ENCODE measurements at places on chromosomes 4 and X.

GRCh38 chrX:130418066-130418465 lies 16.3 kb downstream of the RBMX2 start:
- no peak for DNase-seq

DNA sequence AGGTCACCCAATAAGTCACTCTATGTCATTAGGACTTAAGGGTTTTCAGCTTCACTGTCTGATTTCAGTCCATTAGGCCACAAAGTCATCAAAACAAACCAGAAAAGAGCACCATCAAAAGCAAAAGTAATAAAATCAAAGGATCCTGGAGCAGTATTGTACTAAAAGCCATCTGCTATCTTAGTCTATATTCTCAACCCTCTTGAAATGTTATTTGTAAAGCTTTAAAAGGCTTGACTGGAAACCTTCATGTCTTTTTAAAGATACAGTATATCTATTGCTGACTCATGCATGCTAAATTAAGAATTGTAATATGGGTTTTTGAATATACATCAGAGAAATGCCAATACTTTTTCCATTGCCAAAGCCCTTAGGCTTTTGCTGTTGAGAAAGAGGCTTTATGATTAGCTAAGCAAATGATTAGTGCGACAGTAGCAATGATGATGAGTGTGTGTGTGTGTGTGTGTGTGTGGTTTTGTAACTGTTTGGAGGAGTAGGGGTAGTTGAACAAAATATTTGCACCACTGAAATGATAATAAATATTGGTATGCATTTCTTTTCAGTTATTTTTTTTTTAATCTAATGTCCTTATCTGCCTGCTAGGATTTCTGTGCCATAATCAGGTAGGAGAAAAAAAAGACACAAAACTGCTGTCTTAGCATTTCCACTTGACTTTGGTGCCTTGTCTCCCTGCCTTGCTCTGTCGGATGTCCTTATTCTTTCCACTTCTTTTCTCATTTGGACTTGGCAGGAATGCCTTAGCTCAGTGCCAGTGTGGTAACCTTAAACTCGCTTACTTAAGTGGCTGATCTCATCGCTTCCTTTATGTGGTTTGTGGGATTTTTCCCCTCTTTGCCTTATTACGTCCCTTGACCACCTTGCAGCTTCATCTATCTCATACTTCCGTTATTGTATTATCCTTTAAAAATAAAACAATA lies 119.7 kb downstream of the PCDH7 start:
- DNase-seq = no peak

DNA sequence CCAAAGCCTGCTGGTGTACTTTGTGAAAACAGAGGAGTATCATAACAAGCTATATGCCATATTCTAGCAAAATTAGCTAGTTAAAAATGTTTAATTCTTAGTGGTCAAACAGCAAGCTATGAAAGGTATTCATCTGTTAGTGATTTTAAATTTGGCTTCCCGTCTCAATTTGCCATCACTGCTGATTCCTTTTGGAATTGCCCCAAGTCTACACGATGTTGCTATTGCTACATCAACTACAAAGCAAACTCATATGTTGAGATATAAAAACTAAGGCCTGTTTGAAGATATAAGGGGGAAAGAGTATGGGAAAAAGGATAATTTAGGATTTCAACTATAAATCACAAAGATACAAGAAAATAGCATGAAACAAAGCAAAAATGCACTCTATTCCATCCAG lies 146.1 kb downstream of the COL25A1 start:
- no peak for DNase-seq

DNA sequence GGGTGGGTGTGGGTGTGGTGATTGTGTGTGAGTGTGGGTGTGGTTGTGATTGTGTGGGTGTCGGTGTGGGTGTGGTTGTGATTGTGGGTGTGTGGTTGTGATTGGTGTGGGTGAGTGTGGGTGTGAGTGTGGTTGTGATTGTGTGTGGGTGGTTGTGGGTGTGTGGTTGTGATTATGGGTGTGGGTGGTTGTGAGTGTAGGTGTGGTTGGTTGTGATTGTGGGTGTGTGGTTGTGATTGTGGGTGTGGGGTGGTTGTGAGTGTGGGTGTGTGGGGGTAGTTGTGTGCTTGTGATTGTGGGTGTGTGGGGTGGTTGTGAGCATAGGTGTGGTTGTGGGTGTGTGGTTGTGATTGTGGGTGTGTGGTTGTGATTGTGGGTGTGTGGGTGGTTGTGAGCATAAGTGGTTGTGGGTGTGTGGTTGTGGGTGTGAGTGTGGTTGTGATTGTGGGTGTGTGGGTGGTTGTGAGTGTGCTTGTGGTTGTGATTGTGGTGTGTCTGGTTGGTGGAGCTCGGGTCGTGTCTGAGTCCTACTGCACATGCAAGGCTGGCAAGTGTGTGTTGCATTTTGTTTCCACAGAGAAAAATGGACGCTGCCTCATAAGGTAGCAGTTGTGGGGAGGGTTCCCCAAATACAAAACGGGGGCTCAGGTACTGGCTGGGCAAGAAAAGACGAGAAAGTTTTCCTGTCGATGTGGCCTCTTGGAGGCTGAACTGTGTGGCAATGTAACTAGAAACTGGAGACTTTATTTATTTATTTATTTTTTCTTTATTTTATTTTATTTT lies 116.7 kb downstream of the UBE2K start:
- no peak for DNase-seq

- no peak for DNase-seq
Measured at GRCh38 chr4:179678093-179678814, 2236.0 kb upstream of the AGA start.

- no peak for DNase-seq
Measured at GRCh38 chr4:66930206-66930605, 615.1 kb downstream of the CENPC start.

DNA sequence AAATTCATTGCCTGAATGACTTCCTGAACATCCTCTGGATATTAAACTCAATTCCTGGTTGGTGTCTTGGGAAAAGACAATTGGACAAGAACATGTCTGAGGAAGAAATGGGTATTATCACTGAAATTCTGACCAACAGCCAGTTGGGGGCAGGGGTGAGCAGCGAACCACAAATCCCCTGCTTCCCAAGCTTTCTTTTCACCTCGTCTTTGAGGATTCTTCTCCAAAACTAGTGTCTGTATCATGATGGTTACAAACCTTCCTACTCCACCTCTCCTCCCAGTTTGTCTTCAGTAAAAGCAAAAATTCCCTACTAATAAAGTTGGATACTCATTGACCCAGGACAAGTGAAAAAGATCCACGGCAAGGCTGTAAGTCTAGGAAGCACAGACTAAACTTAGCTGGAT lies 48.3 kb upstream of the WDR1 start:
- DNase-seq = no peak

DNA sequence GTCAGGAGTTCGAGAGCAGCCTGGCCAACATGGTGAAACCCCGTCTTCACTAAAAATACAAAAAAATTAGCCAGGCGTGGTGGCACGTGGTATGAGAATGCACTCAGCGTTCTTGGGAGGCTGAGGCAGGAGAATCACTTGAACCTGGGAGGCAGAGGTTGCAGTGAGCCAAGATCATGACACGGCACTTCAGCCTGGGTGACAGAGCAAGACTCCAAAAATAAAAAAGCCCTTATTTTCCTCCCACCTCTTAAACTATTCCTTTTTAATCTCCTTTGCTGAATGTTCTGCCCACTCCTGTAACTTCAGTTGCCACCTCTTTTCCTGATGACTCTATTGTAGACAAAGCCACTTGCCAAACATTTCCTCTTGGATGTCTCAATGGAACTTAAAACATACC lies 72.6 kb downstream of the TAF1 start:
- DNase-seq = no peak

GRCh38 chr4:145808848-145809512 lies 129.0 kb downstream of the C4orf51 start:
- DNase-seq = no peak

GRCh38 chrX:124646403-124646802 lies 300.0 kb downstream of the SH2D1A start:
- no peak for DNase-seq

GRCh38 chr4:13108096-13108495 lies 376.0 kb downstream of the RAB28 start:
- no peak for DNase-seq

- no peak for DNase-seq
Measured at GRCh38 chr4:181860157-181860556, 383.0 kb upstream of the TENM3 start.

- DNase-seq = no peak
Measured at GRCh38 chr4:13640149-13640940, 12.8 kb upstream of the BOD1L1 start.

- no peak for DNase-seq
Measured at GRCh38 chrX:16695079-16695676, 17.3 kb downstream of the CTPS2 start.

All from NCI-H1930 (cell line).